ENCODE measurements at places on chromosomes 7 and 10.

DNA sequence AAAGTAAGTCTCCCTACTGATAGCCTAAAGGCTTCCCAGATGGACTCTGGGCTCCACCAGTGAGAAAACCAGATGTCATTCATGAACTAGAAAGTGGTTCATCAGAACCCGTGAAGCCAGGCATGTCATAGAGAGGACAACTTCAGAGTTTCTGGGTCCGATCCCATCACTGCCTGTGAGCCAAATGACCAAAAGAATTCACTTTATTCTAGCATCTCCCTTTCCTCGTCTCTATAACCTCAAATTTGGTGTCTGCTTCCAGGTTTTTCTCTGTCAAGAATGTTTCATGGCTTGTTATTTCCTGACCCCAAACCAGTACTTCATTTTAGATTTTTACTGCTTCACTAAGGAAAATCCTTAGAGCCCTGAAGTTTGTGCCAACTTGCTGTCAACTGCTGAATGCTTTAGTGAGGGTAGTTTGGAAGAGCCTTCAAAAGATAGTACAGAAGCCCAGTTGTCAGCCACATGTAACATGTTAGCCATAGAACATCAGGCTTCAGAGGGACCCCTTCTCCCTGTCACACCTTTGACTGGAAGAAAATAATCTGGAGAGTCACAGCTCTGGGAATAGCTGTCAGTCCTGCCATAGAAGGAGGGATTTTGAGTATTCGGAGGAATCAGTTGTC, 34.0 kb downstream of the ITGB8 start:
- DNase-seq = no peak

GRCh38 chr10:70418229-70418628, 14.3 kb downstream of the EIF4EBP2 start:
- peak; percentile 14 for DNase-seq

DNA sequence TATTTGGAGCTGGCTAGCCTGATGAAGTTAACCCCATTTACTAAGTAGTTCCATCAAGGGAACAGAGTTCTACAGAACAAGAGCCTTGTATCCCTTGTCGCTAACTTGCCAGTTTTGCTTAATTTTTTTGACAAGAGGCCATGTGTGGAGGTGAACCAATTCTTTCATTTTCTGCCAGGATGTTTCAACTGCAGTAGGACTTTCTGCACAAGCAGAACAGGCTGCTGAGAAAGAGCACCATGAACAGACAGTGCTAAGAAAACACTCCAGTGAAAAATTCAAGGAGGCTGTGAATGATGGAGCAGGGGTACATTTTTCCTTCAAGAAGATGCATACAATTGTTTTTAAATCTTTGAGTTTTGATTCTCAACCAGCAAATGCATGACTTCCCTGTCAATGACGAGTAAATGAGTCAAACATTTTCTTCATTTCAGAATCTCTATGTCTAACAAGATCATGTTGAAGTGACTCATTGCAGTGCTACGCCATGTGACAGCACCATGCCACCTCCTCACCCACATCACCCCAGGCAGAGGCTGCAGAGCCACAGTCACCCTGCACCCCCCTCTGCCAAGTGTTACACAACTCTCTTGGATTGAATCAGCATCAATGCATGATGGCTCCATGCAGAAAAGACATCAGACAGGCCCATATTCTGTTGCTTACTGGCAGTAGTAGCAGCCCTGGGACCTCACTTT, 193.1 kb downstream of the COBL start:
- DNase-seq = peak; percentile 94

DNA sequence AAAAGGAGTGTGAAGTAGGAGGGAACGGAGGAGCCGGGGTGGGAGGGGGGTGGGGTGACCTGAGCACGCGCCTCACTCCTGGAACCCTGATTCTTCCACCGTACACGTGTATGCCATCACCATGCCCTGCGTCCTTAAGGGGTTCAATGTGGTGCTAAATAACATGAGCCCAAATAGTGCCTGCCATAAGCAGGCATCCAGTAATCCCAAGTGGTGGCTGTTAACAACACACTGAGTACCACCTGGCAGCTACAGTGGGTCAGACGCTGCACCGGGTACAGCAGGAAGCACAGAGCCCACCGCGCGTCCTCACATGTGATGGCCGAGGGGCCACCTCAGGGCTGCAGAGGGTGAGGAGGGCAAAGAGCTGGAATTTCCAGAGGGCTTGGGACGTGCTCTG, 81.9 kb downstream of the PTPRN2 start:
- no peak for DNase-seq

GRCh38 chr7:80088705-80089104, 45.9 kb upstream of the GNAI1 start:
- no peak for DNase-seq

GRCh38 chr10:119509909-119510451, 32.5 kb downstream of the RGS10 start:
- DNase-seq = no peak

- no peak for DNase-seq
Measured at GRCh38 chr10:89535171-89536012, at the start of gene SLC16A12. TSS of gene SLC16A12 (minus strand) at chr10:89535594. CDS start at chr10:89462578, 73,016 bp downstream.

DNA sequence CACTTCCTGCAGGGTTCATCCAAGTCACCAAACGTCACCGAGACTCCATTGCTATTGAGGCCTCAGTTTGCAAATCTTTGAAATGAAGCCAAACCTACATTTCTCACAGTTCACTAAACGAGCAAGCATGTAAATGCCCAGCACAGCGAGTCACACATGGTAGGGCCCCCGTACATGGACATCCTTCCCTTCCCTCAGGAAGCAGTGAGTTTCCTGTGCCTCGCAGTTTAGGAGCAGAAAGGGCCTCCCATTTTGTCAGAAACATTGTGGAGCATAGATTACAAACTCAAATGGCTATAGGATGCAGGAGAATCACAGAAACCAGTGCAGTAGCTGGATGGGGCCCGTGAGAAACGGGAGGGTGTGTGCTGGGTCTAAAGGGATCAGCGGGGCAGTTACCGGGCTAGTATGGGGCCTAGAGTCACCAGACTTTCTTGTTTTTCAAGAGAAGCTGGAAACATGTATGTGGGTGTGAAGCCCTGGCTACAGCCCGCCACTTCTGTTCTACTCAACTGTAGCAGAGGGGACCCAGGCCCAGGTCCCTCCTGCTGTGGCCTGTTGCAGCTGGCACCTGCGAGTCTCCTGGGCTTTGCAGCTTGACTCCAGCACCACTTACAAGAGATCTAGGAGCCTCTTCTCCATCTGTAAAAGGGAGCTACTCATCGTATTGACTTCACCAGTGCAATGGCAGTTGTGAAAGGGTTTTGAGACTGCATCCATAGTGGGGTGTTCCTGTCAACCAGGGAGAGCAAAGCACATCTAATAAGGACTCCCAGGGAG, 14.2 kb upstream of the SLC18A3 start:
- no peak for DNase-seq

- DNase-seq = no peak
Measured at GRCh38 chr10:94013331-94013760, 19.6 kb downstream of the PLCE1 start.

DNA sequence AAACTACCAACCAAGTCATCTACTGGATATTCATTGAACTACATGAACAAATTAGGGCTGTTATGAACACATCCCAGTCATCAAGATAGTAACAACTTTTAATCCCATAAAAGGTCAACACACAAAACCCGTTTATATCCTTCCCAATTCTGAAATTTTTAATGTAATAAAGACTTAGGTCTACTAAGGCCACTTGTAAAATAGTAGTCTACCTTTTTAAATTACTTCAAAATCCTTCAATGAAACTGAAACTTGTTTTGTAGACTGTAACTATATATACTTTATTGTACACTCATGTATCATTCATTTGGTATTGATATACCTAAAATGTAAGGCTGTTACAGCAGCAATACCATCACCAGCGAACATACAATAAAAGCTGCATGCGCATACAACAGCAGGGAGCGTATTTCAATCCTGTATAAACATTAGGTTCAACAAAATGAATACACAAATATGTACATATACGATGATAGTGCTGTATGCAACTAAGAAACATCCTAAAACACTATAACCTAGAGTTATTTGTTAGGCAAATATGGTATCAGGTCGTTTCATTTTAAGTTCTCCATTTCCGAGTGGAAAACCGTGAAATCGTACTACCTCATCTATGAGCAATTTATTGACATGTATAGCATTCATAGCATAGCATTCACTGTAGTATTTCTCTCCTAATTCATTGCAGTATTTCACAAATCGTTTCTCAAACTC, 973 bp downstream of the ATAD1 start:
- DNase-seq = no peak

DNA sequence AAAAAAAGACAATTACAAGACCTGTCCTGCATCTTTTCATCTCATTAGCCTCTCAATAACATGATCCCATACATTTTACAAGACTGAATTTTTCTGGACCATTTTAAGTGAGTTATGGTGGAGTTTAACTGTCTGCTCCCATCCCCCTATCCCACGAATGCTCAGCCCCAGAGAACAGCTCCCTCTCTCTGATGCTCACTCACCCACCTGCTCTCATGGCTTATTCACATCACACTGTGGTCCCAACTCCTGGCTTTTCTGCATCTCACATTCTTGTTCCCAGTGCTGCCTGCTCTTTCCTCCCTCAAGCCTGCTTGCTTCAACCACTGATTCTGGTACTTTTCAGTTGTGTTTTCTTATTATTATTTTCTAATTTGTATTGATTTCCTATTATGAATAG, 20.4 kb upstream of the CCSER2 start:
- DNase-seq = no peak

DNA sequence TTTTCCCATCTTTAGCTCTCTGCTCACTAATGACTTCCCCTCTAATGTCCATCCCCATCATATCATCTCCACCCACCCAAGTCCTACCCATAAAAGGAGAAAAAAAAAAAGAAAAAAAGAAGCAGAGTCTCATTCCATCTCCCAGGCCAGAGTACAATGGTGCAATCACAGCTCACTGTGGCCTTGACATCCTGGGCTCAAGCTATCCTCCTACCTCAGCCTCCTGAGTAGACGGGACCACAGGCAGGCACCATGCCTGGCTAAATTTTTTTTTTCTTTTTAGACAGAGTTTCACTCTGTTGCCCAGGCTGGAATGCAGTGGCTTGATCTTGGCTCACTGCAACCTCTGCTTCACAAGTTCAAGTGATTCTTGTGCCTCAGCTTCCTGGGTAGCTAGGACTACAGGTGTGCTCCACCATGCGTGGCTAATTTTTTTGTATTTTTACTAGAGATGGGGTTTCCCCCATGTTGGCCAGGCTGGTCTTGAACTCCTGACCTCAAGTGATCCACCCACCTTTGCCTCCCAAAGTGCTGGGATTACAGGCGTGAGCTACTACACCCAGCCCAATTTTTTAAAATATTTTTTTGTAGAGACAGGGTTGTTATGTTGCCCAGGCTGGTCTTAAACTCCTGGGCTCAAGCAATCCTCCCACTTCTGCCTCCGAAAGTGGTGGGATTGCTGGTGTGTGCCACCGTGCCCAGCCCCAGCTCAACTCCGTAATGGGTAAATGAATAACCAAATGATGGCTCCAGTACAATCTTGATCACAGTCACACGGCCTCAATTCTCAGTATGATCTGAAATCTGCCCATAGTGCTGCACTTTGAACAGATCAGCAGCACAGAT, 24.6 kb upstream of the SGMS1 start:
- no peak for DNase-seq

GRCh38 chr10:121678631-121679174, 80.5 kb upstream of the FGFR2 start:
- no peak for DNase-seq

DNA sequence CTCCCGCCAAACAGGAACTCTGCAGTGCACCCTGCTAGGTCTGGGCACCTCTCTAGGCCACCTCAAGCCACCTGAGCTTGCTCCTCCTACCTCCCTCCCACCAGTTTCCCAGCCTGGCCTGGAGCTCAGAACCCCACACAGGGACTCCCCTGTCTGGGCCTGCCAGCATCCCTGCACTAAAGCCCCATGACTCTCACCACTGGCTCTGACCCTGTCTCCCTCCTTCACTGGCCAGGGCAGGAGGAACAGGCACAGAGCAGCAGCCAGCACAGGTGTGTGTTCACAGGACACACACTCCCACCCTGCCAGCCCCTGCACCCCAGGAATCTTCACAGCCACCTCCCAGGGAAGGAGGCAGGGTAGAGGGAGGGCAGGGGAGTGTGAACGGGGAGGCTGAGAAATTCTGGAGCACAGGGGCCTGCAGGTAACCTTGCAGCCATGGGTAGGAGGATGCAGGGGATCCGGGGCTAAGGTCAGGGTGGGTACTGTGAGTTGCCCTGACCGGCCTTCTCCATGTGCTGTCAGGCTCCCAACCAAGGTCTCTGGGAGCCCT, 13.9 kb upstream of the ANTXRL start:
- DNase-seq = no peak

- DNase-seq = peak; percentile 92
Measured at GRCh38 chr7:43394441-43395130, 188.3 kb upstream of the STK17A start.

- DNase-seq = no peak
Measured at GRCh38 chr7:83850125-83850524, 201.2 kb upstream of the SEMA3E start.

Data from RCC 7860 (cell line).